Endothelial cell (in vitro differentiated cells): ENCODE measurements at places on chromosomes 1 and 21. TPM values are rescaled to one million over a fixed set of nuclear protein-coding genes. Genes with fewer than 3 reads are reported as not detected.

FCAMR gene
- total RNA-seq = not detected

FCGR3B gene
- not detected for total RNA-seq

LCA5L gene
- 0.59 TPM for total RNA-seq

ACBD6 gene
- total RNA-seq = 46.5 TPM

CSMD2 gene
- 2.1 TPM for total RNA-seq

LCE1A gene
- total RNA-seq = not detected

ASPM gene
- total RNA-seq = 9.4 TPM

KIF14 gene
- 3.8 TPM for total RNA-seq

RHEX gene
- not detected for total RNA-seq

VWA1 gene
- total RNA-seq = 34.2 TPM

PRAMEF2 gene
- not detected for total RNA-seq

OR2T2 gene
- total RNA-seq = not detected

KRTAP13-1 gene
- total RNA-seq = not detected

KTI12 gene
- total RNA-seq = 8.4 TPM

LEFTY2 gene
- total RNA-seq = 0.26 TPM

- DNase-seq = no peak
Observed at GRCh38 chr1:206715552-206716158, 30.9 kb downstream of the MAPKAPK2 start.

- no peak for DNase-seq
Observed at GRCh38 chr1:235952950-235953615, 86.4 kb upstream of the LYST start.

DNA sequence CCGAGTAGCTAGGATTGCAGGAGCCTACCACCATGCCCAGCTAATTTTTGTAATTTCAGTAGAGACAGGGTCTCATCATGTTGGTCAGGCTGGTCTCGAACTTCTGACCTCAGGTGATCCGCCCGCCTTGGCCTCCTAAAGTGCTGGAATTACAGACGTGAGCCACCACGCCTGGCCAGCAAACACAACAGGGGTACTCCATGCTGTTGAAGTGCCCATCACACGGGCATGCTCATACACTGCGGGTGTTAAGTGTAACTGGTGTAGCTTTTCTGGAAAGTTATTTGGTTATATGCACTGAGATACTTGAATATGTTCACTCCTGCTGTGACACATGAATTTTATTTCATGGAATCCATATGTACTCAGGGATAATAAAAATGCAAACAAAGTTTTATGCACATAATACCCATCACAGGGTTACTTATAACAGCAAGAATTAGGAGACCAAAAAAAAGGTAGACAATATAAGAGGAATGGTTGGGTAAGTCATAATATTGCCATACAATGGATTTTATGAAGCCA is 9.2 kb downstream of the SRSF4 start:
- no peak for DNase-seq

DNA sequence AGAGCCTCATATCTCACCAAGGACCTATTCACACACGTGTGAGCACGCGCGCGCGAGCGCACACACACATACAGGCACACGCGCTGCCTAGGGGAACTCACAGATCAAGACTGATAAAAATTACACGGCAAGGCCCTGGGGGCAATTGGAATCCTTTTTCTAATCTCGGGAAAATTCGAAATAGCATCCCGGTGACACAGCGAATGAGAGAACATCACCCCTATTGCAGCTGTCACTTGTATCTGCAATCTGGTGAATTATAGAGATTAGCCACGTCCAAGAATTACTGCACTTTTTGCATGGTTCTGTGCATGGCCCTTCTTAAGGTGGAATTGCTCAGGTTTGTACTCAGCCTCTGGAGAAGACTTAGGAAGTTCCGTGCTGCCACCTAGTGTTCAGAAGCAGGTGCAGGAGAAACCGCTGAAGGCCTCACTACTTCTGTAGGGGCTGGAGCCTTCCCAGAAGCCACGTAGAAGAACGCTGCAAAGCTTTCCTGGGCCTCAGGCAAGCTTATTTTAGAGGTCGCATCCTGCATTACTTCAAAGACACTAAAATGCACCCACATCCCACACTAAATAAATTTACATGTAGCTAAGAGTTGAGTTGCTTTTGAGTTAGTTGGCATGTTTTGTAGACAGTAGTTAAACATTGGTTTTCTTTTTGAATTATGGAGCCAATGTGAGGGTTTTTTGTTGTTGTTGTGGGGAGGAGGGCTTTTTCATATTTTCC is 229.2 kb upstream of the CAMK1G start:
- DNase-seq = peak; percentile 73

DNA sequence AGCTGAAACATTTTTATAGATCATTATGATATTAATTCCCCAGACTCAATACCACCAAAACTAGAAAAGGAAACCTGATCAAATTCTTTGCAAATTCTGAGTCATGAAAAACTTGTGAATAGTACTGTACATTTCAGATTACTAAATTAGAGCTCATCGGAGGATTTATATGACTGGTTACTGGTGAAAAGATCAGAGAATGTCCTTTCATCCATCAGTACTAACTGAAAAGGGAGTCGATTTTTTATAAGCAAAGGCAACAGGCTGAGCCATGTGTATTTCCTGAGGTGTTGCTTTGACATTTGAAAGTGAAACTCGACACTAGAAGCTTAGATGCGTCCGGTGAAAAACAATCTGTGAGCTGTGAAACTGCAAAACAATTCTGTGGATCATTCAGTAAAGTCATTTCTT is 155.7 kb downstream of the TNFSF18 start:
- no peak for DNase-seq

GRCh38 chr21:24118738-24119459 is 1488.4 kb downstream of the MRPL39 start:
- no peak for DNase-seq

- DNase-seq = no peak
Observed at GRCh38 chr1:161825831-161826230, 59.7 kb downstream of the ATF6 start.

DNA sequence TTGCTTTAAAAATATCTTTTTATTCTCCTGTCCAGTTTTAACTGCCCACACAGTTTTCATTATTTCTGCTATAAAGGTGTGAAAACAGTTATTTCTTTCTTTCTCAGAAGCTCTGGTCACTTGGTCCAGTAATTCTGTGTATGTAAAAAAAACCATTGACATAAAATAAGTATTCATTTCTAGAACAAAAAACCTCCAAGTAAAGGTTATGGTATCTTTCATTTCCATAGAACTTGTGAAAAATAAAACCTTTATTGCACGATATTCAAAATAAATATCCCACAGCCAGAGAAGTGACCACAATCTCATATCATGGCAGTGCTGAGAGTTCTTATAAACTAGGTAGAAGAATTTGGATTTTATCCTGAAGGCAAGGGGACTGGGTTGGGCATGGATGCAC is 96.9 kb upstream of the TNFSF4 start:
- no peak for DNase-seq

- no peak for DNase-seq
Observed at GRCh38 chr1:190759807-190760206, 282.1 kb upstream of the BRINP3 start.

- no peak for DNase-seq
Observed at GRCh38 chr1:3553166-3553939, 58.0 kb downstream of the MEGF6 start.

GRCh38 chr1:201632364-201632952 is 93.5 kb downstream of the NAV1 start:
- DNase-seq = no peak

GRCh38 chr1:3636531-3636930 is 11.7 kb downstream of the TPRG1L start:
- no peak for DNase-seq

DNA sequence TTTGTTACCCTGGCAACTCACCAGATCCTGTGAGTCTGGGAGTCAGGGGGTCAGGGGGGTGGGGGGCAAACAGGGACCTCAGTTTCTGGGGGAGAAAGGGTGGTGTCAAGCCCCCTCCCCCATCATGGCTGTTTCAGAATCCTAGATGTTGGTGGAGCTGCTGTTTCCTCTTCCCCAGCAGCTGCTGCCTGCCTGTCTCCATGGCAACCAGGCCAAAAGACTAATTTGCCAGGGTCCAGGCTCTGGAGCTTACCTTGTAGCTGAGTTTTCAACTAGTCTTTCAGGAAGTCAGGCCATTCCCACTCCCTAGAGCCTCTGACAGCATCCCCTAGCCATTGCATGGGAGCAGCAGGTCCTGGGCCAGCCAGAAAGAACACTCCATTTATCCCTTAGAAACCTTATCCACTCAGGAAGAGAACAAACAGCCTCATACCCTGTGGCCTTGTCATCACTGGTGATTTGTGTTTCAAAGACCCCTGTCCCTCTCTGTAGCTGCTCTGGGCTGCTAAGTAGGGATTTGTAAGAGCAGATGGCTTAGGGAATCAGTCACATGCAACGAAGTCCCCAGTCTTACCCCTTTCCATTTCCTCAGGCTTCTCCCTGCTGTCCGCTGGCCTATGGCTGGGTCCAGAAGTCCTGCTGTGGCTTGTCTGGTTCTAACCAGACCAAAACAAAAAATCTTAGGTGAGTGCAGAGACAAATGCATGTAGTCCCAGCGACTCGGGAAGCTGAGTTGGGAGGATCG is 21.5 kb upstream of the STMN1 start:
- peak; percentile 76 for DNase-seq

- DNase-seq = no peak
Observed at GRCh38 chr21:42580076-42580792, 66.6 kb downstream of the SLC37A1 start.

- DNase-seq = no peak
Observed at GRCh38 chr1:245933431-245934045, 573.5 kb downstream of the SMYD3 start.

GRCh38 chr1:39275836-39276507 is 71.5 kb downstream of the MACF1 start:
- no peak for DNase-seq

- DNase-seq = no peak
Observed at GRCh38 chr21:24050231-24050630, 1557.0 kb downstream of the MRPL39 start.

DNA sequence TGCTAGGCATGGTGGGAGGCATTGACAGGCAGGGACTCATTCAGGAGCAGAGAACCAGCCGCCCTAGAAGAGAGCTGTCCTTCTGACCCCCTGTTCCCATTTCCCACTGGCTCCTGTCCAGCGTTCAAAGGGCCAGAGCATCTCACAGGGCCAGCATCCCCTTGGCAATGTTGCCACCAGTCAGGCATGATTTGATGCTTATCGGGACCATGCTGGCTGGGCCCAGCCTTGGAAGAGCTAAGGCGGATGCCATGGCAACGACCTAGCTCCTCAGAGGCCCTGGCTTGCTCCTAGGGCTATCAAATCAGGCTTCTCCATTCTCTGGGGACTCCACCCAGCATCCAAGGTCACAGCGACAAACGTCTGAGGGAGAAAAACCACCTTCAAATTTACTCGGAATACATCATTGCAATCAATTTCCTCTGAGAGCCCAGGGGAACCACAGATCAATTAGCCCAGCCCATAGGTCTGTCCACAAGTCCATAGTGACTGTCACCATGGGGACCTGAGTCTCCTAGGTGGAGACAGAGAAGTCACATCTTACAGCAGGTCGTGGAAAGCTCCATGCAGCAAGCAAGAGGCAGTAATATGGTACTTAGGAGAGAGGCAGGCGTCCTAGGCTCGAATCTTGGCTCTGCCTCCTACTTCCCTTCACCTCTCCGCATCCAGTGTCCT is 14.1 kb upstream of the VWA5B1 start:
- DNase-seq = no peak

DNA sequence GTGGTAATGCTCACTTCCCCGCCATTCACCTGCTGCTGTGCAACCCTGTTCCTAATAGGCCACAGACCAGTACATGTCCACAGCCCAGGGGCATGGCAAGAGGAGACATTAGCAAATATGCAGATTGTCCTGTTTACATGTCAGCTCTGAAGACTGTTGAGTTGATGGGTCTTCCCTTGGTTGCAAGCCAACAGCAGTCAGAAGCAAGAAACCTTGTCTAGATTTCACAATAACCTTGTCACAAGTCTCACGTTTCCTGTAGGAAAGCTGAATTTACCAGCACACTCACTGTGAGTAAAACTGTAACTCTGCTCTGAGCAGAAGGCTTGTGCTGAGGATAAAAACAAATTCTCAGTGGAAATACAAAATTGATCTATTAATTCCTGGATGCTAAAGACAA is 195.1 kb downstream of the HLX start:
- no peak for DNase-seq

GRCh38 chr1:48793863-48794262 is 17.2 kb upstream of the BEND5 start:
- DNase-seq = no peak

- no peak for DNase-seq
Observed at GRCh38 chr1:82640352-82640751, 839.6 kb downstream of the ADGRL2 start.

GRCh38 chr1:110337704-110338308 is 1.4 kb upstream of the RBM15 start:
- DNase-seq = peak; percentile 44

DNA sequence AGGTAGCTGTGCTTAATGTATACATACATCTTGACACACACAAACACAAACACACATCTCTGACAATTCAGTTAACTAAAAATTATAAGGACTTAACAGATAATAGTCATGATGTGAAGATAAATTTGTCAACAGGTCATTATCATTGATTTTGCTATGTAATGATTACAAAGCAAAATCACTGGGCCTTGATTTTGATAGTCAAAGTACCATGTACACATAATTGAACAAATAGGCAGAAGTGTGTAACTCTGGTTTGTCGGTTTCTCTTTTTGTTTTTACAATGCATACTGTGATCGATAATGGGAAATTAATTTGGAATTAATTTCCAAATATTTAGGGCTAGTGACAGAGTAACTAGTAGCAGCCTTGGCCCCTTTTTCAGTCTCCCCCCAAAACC is 30.8 kb downstream of the PTBP2 start:
- DNase-seq = no peak

DNA sequence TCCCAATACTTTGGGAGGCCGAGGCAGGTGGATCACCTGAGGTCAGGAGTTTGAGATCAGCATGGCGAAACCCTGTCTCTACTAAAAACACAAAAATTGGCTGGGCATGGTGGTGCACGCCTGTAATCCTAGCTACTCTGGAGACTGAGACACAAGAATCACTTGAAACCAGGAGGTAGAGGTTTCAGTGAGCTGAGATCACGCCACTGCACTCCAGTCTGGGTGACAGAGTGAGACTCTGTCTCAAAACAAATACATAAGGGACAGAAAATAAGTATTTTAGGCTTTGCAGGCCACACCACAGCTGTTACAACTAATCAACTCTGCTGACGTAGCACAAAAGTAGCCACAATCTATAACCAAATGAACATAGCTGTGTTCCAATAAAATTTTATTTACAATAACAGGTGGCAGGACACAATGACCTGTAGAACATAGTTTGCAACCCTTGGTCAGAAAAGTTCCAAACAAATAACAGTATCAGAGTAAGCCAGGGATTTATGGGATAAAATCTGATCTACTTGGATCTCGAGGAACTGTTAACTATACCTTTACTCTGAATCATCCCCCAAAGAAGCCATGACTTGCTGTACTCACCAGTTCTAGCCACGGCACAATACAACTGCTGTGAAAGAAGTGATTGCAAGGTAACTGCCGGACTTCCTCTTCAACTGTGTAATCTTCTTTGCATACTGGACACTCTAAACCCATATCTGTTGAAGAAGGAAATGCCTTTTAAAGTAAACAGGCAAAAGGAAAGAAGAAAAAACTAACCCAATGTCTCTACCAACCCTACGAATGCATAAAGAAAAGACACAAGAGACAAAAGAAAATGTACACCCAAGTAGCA is 28.3 kb downstream of the CD160 start:
- no peak for DNase-seq

- no peak for DNase-seq
Observed at GRCh38 chr1:42008264-42008663, 89.5 kb upstream of the HIVEP3 start.
